ENCODE measurements at places on chromosomes 7 and 10. TPM values are rescaled to one million over a fixed set of nuclear protein-coding genes. Genes with fewer than 3 reads are reported as not detected.

GRB10 gene
- total RNA-seq = 26.9 TPM

FGL2 gene
- 29.5 TPM for total RNA-seq

A1CF gene
- total RNA-seq = not detected

POU6F2 gene
- total RNA-seq = 0.20 TPM

PLEKHS1 gene
- not detected for total RNA-seq

SLC26A5 gene
- 0.20 TPM for total RNA-seq

VSTM4 gene
- total RNA-seq = 40.5 TPM

APBB1IP gene
- 9.5 TPM for total RNA-seq

DNAJB9 gene
- 25.9 TPM for total RNA-seq

RET gene
- total RNA-seq = 9.3 TPM

ZNF425 gene
- 2.4 TPM for total RNA-seq

IPMK gene
- total RNA-seq = 8.3 TPM

SPDYE5 gene
- total RNA-seq = not detected

DNA sequence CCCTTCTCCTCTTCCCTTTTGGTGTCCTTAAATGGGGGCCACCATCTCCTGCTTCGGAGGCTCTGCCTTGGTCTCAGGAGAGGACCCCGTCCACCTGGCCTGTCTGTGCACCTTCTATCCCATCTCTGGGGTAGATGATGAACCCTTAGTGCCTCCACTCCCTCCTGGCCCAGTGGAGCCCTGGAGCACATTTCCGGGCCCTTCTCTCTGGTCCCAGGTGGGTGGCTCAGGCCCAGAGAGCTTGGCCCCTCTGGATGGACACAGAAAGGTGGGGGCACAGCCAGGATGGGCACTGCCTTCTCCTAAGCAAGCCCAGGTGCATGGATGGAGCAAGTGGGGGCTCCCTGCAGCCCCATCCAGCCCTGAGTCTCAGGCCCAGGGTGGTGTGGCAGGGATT lies 121.4 kb upstream of the RET start:
- DNase-seq = no peak

GRCh38 chr10:99548041-99548530 lies 15.3 kb downstream of the NKX2-3 start:
- DNase-seq = no peak

GRCh38 chr10:22599636-22600228 lies 114.6 kb downstream of the PIP4K2A start:
- DNase-seq = no peak

DNA sequence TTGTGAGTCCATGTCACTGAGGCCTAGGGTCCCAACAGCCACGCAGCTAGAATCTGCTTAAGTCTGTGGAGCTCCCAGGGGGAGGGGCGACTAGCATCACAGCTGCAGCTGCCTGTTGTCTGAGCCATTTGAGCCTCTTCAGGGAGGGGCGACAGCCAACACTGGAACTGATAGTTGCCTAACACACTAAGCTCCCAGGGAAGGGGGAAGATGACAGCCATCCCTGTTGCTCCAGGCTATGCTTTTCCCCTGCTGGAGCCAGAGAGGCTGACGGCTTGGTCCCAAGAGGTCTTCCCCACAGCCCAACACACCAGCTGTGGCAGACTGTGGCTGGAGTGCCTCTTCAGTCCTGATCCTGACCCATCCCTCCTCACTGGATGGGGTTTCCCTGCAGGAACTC lies 817.5 kb downstream of the NXPH1 start:
- DNase-seq = no peak

DNA sequence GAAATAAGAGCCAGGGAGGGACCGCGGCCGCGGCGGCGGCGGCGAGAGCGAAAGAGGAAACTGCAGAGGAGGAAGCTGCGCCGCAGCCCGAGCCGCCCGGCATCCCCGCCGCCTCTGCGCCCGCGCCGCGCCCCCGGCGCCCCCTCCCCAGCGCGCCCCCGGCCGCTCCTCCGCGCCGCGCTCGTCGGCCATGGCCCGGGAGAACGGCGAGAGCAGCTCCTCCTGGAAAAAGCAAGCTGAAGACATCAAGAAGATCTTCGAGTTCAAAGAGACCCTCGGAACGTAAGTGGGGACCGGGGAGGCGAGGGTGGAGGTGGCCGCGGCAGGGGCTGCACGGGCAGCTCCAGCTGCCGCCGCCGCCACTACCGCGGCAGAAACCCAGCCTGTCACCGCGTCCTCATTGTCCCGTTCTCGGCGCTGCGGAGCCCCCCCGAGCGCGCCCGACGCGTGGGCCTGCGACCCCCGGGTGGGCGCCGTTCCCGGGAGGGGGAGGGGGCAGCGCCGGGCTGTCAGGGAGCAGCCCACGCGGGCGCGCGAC lies 351 bp downstream of the CAMK1D start:
- no peak for DNase-seq

DNA sequence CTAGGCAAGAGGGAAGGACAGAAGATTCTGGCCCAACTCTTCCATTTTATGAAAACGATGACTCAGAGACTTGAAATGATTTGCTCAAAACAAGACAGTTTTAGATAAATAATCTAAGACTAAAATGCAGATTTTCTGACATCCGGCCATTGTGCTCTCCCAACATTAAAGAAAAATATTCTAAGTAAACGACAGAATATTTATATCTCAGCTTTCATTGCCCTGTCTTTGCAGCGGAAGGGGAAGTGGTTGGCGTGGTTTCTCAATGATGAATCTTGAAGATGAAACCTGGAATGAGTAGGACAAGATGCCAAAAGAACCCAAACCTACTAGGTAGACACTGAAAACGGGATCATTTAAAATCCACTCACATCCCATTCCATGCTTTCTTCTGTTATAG lies 28.9 kb upstream of the NPY start:
- DNase-seq = no peak

DNA sequence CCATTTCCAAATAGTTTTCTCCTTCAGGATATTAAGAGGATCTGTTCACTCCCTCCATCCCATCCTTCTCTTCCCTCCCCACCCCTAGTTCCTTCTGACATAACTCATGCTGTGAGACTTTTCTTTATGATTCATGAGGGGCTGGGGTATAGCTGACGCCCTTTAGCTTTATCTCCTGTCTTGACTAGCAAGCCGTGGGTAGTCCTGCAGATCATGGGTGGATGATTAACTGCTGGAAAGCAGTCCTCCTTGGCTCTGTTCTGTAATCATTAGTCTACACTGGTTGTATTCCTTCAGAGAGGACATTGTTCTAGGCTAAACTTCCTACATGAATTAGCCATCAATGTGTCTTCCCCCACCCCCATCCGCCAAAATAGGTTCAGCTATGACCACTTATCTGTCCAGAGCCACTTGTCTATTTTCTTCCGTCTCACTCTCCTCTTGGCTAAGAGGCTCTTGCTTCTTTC lies 135.4 kb downstream of the LRRC4 start:
- DNase-seq = no peak

- no peak for DNase-seq
Measured at GRCh38 chr10:11758527-11759236, 16.5 kb downstream of the ECHDC3 start.

- no peak for DNase-seq
Measured at GRCh38 chr7:128172151-128172550, 68.9 kb upstream of the LEP start.

- no peak for DNase-seq
Measured at GRCh38 chr10:28385748-28386502, 83.1 kb upstream of the MPP7 start.

GRCh38 chr10:103500481-103500880 lies 7.0 kb downstream of the NEURL1 start:
- DNase-seq = no peak

DNA sequence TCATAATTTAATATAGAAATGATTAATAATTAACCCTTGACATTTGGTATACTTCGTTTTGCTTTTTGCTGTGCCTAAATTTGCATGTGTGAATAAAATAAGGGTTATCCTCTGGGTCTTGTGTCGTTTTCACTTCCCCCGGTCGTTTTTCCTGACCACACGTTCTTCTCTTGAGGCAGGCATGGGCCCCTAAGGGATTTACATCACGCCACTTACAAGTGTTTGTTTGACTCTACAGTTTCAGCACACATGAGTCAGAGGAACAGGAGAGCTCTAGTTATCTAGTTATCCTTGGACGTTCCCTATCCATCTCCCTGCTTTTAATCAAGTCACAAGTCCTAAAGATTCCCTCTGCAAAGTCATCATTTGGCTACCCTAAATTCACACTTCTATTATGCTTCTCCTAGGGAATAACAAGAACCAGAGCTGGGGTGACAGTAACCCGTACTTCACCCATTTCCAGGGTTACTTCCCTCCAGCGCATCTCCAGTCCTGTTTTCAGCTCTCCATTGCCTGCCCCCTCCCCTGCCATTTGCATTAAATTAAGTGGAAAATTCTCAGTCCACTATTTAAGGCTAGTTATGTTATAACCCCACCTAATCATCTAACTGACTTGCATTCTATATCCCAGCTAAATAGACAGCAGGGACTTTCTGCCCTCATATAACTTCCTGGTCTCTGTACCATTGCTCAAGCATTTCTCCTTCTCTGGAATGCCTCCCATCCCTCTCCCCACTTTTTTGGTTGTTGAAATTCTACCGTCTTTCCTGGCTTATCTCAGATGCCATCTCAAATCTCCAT lies 206.9 kb downstream of the PTEN start:
- no peak for DNase-seq

GRCh38 chr7:78284945-78285344 lies 486.4 kb downstream of the PHTF2 start:
- DNase-seq = no peak

DNA sequence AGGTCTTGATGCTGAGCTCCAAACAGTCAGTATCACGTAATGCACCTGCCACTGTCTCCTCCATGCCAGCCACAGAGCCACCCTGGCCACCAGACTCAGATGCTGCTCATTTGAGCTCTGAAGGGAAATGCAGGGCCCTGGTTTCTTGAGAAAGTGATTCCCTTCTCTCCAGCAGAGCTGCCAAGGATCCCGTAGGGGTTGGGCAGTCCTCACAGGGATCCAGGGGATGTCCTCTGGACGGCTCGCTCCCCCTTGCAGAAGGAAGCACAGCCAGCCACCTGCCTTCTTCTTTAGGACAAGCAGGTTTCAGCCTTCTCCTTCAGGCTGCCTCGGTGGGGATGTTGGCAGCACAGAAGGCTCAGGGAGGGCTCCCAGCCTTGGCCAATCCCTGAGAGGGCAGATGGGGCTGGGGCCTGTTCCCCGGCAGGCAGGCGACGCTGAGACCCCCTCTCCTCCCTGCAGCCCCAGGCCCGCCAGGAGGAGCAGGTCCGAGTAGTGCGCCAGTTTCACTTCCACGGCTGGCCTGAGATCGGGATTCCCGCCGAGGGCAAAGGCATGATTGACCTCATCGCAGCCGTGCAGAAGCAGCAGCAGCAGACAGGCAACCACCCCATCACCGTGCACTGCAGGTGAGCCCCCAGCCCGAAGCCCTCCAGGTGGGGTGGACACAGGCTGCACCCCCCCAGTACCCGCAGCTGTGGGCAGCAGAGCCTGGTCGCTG lies 48.9 kb downstream of the MKI67 start:
- no peak for DNase-seq

- DNase-seq = no peak
Measured at GRCh38 chr10:86355571-86356038, 11.0 kb downstream of the GRID1 start.

- no peak for DNase-seq
Measured at GRCh38 chr7:15995027-15995426, 308.5 kb upstream of the MEOX2 start.

- no peak for DNase-seq
Measured at GRCh38 chr10:128102480-128103228, 23.6 kb downstream of the MKI67 start.

GRCh38 chr7:84149573-84149972 lies 45.0 kb downstream of the SEMA3A start:
- DNase-seq = no peak

- DNase-seq = no peak
Measured at GRCh38 chr7:108286290-108286904, 156.2 kb upstream of the LAMB4 start.

DNA sequence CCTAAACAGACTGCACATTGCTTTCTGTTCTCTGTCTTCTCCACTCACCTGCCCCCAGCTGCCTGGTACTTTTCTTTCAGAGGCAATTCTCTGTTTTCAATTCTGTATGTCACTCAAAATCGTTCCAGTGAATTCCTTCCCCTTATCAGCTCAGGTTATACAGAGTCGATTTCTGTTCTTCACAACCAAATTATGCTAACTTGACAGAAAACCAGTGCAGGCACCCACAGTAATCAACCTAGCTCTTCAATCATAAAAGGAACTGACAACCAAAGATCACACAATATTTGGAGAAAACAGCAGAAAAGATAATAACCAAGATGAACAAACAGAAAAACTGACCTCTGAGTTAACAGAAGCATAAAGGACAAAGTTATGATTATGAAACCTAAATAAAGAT lies 303.3 kb upstream of the PHYHIPL start:
- no peak for DNase-seq

DNA sequence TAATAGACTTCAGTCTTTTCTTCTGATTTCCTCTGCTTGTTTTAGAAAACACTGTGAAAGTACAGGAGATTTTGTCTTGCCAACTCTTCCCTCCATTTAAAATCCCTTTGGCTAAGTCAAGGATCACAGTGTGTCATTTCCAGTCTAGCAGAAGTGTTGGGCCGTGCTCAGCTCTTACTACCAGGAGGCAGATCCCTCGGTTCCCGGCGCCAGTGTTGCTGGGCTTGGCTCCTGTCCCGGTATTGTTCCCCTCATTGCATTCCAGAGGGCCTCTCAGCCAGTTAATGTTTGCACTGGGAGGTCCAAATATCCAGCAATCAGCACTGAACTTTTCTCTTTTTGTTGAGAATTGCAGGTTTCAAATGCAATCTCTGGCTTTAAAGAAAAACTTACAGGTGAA lies 612.1 kb upstream of the MGMT start:
- DNase-seq = peak; percentile 96

DNA sequence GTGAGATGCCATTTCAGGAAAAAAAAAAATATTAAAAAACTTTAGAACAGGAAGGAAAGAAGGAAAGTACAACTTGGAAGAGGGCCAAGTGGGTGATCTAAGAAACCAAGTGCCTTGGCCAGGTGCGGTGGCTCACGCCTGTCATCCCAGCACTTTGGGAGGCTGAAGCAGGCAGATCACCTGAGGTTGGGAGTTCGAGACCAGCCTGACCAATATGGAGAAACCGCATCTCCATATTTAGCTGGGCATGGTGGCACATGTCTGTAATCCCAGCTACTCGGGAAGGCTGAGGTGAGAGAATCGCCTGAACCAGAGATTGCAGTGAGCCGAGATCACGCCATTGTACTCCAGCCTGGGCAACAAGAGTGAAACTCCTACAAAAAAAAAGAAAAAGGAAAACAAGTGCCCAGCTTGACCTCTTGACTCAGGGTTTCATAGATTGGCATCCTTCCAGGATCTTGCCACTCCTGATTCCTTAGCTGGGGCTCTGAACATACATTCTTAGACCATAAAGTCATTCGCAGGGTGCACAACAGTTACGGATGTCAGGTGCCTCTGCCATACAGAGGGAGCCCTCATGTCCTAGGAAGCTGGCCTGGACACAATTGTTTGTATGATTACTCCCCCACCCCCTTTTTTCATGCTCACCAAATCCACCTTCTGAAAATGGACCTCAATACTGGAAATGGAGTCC lies 2.1 kb upstream of the GUSB start:
- DNase-seq = no peak

- no peak for DNase-seq
Measured at GRCh38 chr7:36708767-36709166, 15.5 kb downstream of the AOAH start.

All from skin of body (tissue), 3 donors.